ENCODE measurements at places on chromosomes 3 and 15.

DNA sequence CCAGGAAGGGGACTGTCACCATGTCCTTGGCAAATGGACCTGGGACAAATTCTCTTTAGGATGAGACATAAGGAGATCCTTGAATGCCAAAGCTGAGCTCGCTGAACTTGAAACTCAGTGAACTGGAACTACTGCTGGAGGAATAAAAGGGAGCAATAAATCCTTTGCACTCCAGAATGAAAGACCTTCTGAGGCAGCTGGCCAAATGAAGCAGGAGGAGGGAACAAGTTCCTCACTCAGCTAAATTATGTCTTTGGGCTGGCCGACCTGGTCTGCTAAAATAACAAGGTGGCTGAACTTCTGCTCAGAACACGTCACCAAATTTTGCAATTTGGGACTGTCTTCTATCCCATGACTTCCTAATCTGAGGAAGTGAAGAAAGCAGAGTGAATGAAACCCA is 314.7 kb downstream of the LPP start:
- DNase-seq = no peak

- DNase-seq = no peak
These were observed 130.6 kb downstream of the RPL22L1 start for GRCh38 chr3:170739410-170739809.

DNA sequence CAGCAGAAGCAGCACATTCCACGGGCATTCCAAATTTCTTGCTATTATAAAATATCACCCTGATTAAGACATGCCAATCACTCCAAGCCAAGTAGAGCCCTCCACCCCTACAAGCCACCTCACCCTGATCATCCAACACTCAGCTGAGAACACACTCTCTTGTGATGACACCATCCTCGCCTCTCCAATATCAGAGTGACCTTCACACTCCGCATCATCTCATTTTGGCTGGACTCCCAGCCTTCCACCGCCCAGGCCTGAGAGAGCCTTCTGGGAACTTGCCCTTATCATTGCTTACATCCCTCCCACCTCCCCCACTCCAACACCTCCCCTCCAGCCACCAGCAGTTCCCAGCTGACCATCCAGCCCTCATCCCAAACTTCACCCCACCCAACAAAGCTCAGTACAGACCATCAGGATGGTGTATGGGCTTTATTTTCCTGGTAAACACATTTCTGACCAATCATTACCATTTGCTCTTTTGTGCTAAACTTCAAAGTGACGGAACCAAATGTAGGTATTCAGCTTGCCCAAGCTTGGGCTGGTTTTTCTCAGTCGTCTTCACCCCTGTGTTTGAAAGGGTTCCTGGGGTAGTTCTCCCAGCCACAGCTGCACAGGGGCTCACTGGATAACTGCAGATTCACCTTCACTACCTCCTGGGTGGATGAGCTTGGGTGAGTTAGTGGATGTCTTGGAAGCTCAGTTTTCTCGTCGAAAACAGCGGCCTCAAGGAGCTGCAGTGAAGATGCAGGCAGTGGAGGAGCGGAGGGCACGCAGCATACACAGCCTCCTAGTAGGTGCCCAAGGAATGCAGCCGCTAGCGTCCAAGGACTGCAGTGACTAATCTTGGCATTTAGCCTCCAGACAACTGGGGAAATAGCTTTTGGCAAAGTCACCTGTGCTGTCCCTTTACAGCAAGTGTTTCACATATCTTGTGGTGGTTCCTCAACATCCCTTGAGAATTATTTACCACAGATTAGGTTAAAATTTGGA is 115.1 kb downstream of the LIPC start:
- DNase-seq = no peak

DNA sequence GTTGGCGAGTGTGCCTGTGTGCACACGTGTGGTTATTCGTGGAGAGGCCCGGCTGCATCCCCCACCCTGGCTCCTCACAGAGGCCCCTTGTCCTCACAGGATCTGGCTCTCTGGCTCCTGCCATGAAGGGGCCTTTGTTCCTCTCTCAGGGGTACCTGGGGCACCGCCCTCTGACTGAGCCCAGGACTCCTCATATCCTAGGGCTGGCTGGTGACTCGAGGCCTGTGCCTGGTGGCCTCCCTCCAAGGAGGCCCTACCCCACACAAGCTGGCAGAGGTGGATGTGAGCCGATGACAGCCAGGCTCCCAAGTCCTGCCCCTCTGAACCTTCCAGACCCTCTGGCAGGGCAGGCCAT is 10.0 kb downstream of the PRKCD start:
- no peak for DNase-seq

- DNase-seq = no peak
These were observed 9.0 kb downstream of the MYD88 start for GRCh38 chr3:38147421-38147820.

DNA sequence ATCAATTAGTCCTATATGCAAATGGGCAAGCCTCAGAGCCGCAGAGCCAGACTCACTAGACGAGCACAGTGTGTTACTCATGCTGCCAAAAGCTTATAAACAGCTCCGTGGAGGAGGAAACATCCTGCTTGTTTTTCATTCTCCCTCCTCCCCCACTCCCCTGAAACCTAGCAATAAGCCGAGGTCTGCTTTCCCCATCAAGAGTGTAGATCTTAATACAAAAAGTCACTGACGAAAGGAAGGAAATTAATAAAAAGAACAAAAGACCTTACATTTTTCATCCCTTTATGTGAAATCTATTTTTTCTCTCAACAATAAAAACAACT is 88.5 kb downstream of the XXYLT1 start:
- no peak for DNase-seq

DNA sequence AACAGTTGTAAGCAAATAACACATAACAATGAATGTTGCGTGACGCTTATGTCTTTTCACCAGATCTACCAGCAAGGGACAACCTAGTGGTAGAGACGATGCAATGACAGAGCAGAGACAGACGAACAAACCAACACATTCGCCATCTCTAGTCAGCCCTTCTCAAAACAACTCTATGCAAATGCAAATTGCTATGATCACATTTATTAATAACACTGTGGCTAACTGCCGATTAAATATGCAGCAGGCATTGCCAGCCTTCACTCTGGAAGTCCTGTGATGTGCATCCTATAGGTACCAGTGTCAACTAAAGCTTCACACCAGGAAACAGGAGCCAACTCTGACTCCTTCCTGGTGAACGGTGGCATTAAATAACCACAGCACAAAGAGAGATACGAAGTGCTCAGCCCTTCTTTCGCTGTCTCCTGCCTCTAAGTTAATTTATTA is 94.2 kb downstream of the FOXP1 start:
- DNase-seq = no peak

DNA sequence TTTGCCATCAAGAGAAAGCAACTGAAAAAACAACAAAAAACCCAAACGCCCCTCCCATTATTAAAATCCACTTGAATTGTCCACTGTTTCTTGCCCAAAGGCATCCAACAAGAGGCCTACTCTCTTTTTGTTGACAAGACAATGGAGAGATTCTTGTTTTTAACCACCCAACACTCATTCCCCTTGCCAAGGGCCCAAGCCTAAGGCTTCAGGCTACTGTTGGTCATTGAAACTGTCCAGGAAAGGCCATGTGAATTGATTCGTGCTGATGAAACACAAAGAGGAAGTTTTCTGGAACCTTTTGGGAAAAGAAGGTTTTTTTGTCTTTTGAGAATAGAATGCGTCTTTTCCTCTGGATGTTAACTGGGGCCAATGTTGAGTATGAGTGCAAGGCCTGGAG is 157.4 kb upstream of the PFN2 start:
- no peak for DNase-seq

GRCh38 chr15:37926136-37926535 is 8.3 kb upstream of the TMCO5A start:
- DNase-seq = no peak

DNA sequence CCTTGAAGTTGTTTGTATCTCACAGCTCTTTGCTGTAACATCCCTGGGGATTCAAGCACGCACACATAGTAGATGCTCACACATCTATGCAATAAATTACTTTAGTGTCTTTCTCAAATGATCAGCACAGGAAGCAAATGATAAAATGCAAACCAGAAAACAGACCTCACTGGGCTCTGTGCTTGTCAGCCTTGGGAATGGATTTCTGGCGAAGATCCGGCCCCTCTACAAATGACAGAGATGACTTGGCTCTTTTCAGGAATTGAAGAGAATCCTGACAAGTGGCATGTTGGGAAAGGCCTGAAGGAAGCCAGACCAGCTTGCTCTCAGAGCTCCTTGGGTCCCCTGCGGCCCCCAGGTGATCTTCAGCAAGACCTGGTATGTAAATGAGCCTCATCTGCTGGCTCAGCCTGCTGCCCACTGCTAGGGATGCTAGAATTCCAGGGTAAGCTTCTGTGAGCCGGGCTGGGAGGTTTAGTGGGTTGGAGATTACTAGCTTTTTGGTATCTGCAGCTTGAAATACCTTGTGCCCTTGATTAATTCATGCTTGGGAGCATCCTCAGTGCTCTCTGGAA is 54.1 kb downstream of the LPP start:
- no peak for DNase-seq

DNA sequence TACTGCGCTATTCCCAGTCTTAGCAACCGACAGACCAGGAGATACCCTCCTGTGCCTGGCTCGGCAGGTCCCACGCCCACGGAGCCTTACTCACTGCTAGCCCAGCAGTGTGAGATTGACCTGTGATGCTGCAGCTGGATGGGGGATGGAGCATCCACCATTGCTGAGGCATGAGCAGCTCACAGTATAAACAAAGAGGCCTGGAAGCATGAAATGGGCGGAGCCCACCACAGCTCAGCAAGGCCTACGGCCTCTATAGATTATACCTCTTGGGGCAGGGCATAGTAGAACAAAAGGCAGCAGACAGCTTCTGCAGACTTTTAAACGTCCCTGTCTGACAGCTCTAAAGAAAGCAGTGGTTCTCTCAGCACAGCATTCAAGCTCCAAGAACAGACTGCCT is 160.3 kb downstream of the ANXA2 start:
- DNase-seq = no peak

DNA sequence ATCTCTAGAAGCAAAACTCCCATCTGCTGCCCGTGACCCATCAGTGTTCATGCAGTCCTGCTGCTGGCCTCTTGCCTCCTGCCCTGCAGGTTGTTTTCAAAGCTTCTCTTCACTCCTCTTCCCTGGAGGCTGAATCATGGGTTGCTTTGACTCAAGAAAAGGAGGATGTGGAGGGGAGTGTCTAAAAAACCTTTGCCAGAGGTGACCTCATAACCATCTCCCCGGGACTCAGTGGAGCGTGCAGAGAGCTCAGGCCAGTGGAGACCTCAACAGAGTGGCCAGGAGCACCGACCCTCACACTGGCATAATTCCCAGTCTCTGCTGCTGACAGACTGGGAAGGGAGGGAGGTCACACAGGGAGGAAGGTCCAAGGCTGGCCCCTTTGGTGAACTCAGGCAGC is 60.9 kb upstream of the ITGA11 start:
- no peak for DNase-seq

- DNase-seq = no peak
These were observed 45.7 kb downstream of the MORC1 start for GRCh38 chr3:109072194-109072593.

- no peak for DNase-seq
These were observed 15.8 kb upstream of the SST start for GRCh38 chr3:187685948-187686347.

GRCh38 chr3:94548581-94549316 is 485.9 kb downstream of the NSUN3 start:
- DNase-seq = no peak

- no peak for DNase-seq
These were observed 50.2 kb downstream of the SMAD3 start for GRCh38 chr15:67115586-67115969.

GRCh38 chr15:53841651-53842050 is 82.2 kb upstream of the WDR72 start:
- DNase-seq = no peak

GRCh38 chr15:68580026-68580882 is 1.5 kb downstream of the CORO2B start:
- DNase-seq = no peak

DNA sequence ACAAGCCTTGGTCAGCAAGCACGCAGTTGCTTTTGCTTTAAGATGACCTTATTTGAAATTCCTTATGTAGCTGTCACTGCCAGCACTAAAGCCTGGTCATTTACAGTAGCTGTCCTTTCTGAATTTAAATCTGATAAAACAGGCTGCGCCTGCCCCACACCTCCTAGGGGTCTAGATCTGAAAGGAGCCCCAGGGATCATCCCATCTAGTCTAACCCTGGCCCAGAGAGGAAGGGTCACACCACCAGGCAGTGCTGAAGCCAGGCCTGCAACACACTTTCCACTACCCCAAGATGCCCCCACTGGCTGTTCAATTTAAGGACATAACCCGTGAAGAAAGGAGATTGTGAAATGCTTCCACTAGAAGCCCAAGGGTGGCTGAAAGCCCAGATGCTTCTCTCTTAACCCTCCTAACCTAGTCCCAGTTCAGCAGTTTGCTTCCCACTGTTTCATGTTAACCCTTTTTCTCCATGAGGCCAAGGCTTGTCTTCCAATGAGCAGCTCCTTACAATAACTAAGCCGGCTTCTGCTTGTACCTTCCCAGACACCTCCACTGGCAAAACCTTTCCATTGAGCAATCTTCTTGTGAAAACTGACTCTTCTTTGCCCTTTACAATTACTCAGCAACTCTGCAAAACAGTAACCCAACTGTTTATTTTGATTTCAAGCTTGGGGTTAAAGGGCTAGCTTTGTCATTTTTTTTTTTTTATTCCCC is 198.9 kb upstream of the LPP start:
- DNase-seq = no peak

DNA sequence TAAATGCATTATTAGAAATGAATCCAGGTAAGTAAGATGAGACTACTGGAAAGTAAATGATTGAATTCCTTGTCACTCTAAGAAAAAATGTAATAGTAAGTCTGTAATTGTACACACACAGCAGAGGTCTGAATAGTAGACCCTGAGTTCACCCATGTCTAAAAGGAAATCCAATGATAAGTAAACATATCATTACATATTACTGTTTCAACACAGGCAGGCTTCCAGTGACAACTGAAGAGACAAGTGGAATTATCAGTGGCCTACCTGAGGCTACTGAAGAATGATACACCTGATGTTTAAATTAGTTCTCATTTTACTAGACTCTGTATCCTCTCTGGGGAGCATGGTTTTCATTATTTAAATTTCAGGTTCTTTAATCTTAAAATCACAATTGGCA is 6.2 kb upstream of the CCNL1 start:
- DNase-seq = no peak

GRCh38 chr3:64344721-64345207 is 119.5 kb upstream of the PRICKLE2 start:
- DNase-seq = no peak

DNA sequence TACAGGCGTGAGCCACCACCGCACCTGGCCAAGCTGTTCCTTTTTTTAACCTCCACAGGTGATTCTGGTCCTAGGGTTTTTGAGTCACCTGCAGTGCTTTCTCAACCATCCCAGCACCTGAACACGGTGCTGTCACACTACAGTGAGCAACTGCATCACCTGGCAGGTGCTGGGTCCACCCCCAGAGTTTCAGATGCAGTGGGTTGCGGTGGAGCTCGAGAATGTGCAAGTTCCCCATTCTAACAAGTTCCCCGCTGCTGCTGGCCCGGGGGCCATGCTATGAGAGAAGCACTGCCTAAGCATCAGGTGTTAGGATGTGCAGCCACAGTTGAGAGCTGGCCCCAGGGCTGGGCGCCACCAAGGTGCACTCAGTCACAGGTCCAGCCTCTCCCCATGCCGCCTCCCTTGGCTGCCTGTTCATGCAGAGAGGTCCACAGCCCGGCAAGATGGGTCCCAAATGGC is 18.0 kb downstream of the ISG20 start:
- no peak for DNase-seq

All from stimulated activated CD4-positive, alpha-beta T cell treated with anti-CD3 and anti-CD28 coated beads, Interleukin-1b, Interleukin-23, amount 100 ng/mL, for 1 hour (primary cell).